A549 treated with GW870086 at 1 μM for 4 hours (cell line): ENCODE measurements at places on chromosomes 13 and 19. TPM values are rescaled to one million over a fixed set of nuclear protein-coding genes. Genes with fewer than 3 reads are reported as not detected.

Gene TNFSF9
- total RNA-seq: 3.9 to 8.1 TPM (median 5.7 TPM) in 5 replicates

Gene RAB3D
- 3.3 to 5.0 TPM (median 4.4 TPM) in 5 replicates for total RNA-seq

Gene FSD1
- 6.3 to 9.6 TPM (median 8.5 TPM) in 5 replicates for total RNA-seq

Gene MRPS12
- 222 to 326 TPM (median 280 TPM) in 5 replicates for total RNA-seq

Gene PPM1N
- 6.9 to 9.6 TPM (median 8.7 TPM) in 5 replicates for total RNA-seq

Gene COL4A1
- 75.8 to 101 TPM (median 94.5 TPM) in 5 replicates for total RNA-seq

Gene MICU2
- total RNA-seq: 15.0 to 18.5 TPM (median 17.0 TPM) in 5 replicates

Gene ZNF730
- total RNA-seq: not detected in 5 replicates

Gene ZNF439
- total RNA-seq: not detected in 5 replicates

Gene C19orf33
- 692 to 827 TPM (median 715 TPM) in 5 replicates for total RNA-seq

Gene MED4
- 35.6 to 46.8 TPM (median 37.7 TPM) in 5 replicates for total RNA-seq

Gene IL12RB1
- total RNA-seq: not detected in 5 replicates

Gene FGF14
- total RNA-seq: not detected in 5 replicates

Gene LPAR2
- 4.4 to 5.7 TPM (median 4.9 TPM) in 5 replicates for total RNA-seq

Gene SHC2
- total RNA-seq: 0.80 to 1.3 TPM (median 1.00 TPM) in 5 replicates
